Bladder microvascular endothelial cell (primary cell): ENCODE measurements at places on chromosomes 12 and 14. TPM values are rescaled to one million over a fixed set of nuclear protein-coding genes. Genes with fewer than 3 reads are reported as not detected.

TSHR gene
- total RNA-seq, result not detected in 2 replicates

RASSF8 gene
- 40.6 and 91.8 TPM in 2 replicates for total RNA-seq

STAC3 gene
- total RNA-seq, result 0.16 TPM in 1 of 2 replicates, not detected in the other

KRT72 gene
- not detected in 2 replicates for total RNA-seq

DEGS2 gene
- total RNA-seq, result 0.31 TPM in 1 of 2 replicates, not detected in the other

DIO3 gene
- total RNA-seq, result not detected in 2 replicates

CLMN gene
- total RNA-seq, result 0.49 and 1.6 TPM in 2 replicates

AICDA gene
- total RNA-seq, result not detected in 2 replicates

PDZRN4 gene
- not detected in 2 replicates for total RNA-seq

SIX6 gene
- not detected in 2 replicates for total RNA-seq

TMEM132C gene
- total RNA-seq, result not detected in 2 replicates

SLC5A8 gene
- total RNA-seq, result not detected in 2 replicates

TSPAN8 gene
- total RNA-seq, result 0.16 TPM in 1 of 2 replicates, not detected in the other

TAS2R43 gene
- 4.0 TPM in 1 of 2 replicates, not detected in the other for total RNA-seq

HOXC13 gene
- total RNA-seq, result not detected in 2 replicates

TBC1D30 gene
- 7.8 and 12.0 TPM in 2 replicates for total RNA-seq

GLIPR1L2 gene
- total RNA-seq, result 0.38 TPM in 1 of 2 replicates, not detected in the other

TAOK3 gene
- total RNA-seq, result 12.3 and 29.5 TPM in 2 replicates

FAIM2 gene
- not detected in 2 replicates for total RNA-seq

SAMD15 gene
- 0.38 and 0.49 TPM in 2 replicates for total RNA-seq

GPRC5D gene
- total RNA-seq, result not detected in 2 replicates
